ENCODE measurements at places on chromosomes 16 and 17. TPM values are rescaled to one million over a fixed set of nuclear protein-coding genes. Genes with fewer than 3 reads are reported as not detected.

Gene CXCL16
- 3.2 TPM for total RNA-seq

Gene MMP2
- total RNA-seq: 0.84 TPM

Gene KRTAP4-4
- total RNA-seq: not detected

Gene PROCA1
- total RNA-seq: 17.4 TPM

Gene CLDN6
- not detected for total RNA-seq

Gene MAF
- total RNA-seq: 79.4 TPM

Gene STAT5B
- 261 TPM for total RNA-seq

Gene MYH8
- not detected for total RNA-seq

Gene CBX2
- total RNA-seq: 0.06 TPM

Gene CNGB1
- not detected for total RNA-seq
